ENCODE measurements at places on chromosomes 11 and 22.

- DNase-seq = no peak
These were observed 128.8 kb downstream of the SGSM3 start for GRCh38 chr22:40499209-40499623.

DNA sequence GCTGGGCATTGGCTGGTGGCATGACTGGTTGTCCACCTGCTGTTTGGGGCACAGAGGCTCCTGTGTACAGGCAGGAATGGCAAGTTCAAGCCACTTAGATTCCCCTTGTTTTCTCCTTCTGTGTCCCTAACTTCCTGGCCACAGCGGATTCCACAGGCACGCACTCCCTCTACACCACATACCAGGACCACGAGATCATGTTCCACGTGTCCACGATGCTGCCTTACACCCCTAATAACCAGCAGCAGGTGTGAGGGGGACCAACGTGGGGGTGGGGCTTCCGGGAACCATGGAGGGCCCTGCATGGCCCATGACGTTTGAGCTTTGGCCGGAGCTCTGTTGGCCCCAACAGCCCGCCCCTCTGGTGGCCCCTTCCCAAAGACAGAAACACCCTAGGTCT is 7.8 kb downstream of the SIPA1 start:
- no peak for DNase-seq

DNA sequence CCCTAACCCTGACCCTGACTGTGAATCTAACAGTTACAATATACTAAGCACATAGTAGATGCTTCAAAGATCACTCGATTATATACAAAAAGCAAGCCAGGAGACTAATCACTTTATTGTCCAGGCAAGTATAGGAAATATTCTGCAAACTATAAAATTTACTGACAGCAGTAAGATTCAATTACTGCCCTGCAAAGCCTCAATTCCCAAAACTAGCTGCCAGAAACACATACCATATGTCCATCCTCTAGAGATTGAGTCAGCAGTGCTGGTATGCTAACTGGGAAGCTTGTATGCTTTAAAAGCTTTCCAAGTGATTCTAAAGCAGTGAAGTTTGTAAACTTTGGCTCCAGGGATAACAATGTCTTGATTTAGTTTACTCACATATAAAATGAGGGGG is 26.1 kb downstream of the CSTF3 start:
- DNase-seq = no peak

- DNase-seq = no peak
These were observed 128.9 kb downstream of the RBFOX2 start for GRCh38 chr22:35899736-35900135.

DNA sequence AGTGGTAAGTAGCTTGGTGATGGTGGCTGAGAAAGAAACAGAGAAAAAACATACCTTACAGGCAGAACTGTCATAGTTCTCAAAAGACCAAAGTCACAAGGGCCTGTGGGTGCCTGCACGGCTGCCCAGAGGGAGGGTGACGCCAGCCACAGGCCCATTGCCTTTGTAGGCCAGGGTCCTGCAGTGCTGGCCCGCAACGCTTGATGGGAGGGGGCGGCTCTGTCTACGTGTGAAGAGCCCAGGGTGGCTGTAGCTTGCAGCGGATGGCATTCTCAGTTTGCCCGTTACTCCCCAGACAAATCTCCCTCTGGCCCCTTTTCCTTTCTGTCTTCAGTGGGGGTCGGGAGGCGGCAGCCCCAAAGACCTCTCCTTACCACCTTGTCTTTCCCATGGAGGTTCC is 24.7 kb upstream of the B3GAT1 start:
- DNase-seq = no peak

GRCh38 chr22:31577711-31578110 is 81.4 kb downstream of the SFI1 start:
- no peak for DNase-seq

GRCh38 chr11:128610721-128611617 is 23.6 kb upstream of the ETS1 start:
- peak; percentile 58 for DNase-seq

- no peak for DNase-seq
These were observed 33.2 kb downstream of the OTOG start for GRCh38 chr11:17580271-17580670.

- DNase-seq = no peak
These were observed 12.6 kb downstream of the UCP3 start for GRCh38 chr11:73996161-73996747.

DNA sequence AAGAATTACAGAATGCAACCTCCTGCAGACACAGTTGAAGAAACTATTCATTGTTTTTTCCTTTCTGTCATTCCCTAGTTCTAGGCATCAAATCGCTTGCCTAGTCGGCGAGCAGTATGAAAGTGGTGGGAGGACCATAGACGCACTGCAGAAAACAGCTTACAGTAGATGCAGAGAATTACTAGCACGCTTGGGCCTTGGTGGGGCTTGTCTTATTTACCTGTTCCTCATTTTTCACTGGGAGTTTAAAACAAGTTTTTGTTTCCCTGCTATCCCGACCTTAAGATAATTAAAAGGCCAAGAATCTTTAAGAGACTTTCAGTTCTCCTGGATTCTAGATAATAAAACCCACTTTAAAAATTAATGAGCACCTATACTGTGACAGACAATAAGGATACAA is 713 bp upstream of the ARL14EP start:
- no peak for DNase-seq

DNA sequence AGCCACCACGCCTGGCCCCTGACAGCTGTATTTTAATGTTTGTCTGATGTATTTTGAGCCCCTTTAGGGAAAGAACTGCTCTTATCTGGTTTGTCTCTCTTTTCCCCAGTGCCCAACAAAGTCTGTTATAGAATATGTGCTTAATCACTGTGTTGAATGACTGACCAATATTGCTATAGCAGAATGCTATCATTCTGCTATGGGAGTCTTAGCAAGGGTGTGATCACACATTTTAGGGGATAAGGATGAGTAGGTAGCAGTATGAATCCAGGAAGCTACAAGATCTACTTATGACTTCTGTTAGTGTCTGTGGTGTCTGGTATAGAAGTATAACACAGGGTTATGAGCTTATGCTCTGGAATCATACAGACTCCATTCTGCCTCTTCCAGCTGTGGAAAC is 117.5 kb upstream of the RRM1 start:
- DNase-seq = no peak

GRCh38 chr11:100855466-100856067 is 168.5 kb downstream of the ARHGAP42 start:
- DNase-seq = no peak

- no peak for DNase-seq
These were observed 23.8 kb downstream of the QSER1 start for GRCh38 chr11:32916361-32916760.

DNA sequence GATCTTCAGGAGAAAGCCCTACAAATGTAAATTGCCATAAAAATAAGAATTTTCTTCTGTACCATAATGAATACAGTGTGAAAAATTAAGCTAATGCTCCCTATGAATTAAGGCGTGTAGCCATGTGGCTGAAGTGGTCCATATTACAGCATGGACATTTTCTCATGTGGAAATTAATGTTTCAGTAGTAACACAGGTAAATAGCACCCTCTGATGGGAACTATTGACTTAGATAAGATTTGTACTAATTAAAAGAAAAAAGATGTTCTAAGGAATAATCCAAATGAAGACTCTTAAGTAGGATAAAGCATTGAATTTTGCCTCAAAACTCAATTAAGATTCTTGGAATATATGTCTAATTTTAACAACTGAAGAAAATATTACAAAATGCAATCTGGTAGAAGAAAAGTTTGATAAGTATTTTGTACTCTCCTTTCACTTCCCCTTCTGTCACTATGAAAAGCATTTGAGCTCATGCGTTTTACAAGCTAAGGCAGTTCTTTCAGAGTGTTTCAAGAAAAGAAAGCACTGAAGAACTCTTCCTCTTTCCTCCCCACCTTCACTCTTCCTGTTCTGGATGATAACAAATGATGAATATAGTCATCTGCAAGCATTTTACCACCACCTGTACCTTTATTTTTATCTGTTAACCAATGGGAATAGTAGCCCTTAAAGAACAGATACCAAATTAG is 9.9 kb upstream of the OR8D2 start:
- DNase-seq = no peak

DNA sequence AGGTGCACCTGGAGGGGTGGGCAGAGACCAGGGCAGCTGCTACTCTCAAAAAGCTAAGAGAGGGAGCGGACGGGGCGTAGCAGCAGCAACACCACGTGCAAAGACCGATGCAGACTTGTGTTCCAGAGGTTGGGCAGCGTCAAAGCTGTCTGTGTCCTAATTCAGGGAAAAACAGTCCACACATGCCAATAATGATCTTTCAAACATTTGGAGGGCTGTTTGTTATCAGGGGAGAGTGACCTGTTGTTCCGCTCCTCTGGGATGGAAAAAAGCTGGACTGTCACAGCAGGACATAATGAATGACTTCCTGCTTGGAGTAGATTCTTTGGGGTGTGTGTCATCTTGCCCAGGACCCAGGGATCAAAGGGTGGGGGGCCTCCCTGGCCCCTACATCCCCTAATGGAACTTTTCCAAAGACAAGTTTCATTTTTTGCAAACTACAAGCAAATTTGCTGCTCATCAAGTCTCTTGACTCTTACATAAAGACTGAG is 6.2 kb upstream of the FBLN1 start:
- DNase-seq = no peak

GRCh38 chr22:45235101-45235777 is 5.5 kb downstream of the KIAA0930 start:
- no peak for DNase-seq

DNA sequence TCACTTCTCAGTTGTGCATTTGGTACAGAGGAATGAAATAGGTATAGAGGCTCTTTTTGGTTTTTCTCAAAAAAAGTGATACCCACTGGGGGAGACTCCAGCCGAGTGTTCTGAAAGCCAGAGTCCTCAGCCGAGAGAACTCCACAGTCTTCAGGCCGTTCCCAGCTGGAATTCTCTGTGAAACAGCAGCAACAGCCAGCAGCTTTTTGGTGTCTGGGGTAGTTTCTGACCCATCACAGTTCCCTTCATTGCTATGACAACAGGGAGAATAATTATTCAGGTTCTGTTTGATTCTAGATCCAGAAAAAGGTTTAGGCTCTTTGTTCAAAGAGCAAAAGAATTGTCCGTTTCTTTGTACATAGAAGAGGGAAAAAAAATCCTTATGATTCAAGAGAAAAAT is 84.6 kb downstream of the C22orf31 start:
- DNase-seq = no peak

- no peak for DNase-seq
These were observed 32.2 kb downstream of the GNB1L start for GRCh38 chr22:19822301-19823117.

GRCh38 chr11:110096496-110096895 is 3.3 kb downstream of the ZC3H12C start:
- DNase-seq = no peak

- DNase-seq = no peak
These were observed 723 bp upstream of the SCUBE1 start for GRCh38 chr22:43343670-43344519.

GRCh38 chr22:43890901-43891331 is 897 bp downstream of the PNPLA5 start:
- DNase-seq = no peak

DNA sequence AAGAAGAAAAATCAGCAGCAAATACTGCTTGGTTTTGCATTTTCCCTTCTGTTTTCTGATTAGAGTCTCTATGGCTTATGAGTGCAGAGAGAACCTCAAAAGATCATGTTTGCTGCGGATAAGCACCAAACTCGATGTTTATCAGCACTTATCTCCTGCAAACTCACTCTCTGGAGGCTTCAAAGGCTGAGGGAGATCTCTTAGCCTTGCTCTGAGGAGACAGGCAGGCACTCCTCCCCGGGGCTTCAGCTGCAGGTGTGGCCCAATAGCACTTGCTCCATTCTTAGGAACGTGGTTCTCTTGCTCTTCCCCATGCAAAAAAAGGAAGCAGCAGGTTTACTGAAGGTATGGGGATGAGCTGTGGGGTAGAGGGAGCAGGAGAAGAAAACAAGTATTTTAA is 45.1 kb downstream of the FLI1 start:
- DNase-seq = no peak

DNA sequence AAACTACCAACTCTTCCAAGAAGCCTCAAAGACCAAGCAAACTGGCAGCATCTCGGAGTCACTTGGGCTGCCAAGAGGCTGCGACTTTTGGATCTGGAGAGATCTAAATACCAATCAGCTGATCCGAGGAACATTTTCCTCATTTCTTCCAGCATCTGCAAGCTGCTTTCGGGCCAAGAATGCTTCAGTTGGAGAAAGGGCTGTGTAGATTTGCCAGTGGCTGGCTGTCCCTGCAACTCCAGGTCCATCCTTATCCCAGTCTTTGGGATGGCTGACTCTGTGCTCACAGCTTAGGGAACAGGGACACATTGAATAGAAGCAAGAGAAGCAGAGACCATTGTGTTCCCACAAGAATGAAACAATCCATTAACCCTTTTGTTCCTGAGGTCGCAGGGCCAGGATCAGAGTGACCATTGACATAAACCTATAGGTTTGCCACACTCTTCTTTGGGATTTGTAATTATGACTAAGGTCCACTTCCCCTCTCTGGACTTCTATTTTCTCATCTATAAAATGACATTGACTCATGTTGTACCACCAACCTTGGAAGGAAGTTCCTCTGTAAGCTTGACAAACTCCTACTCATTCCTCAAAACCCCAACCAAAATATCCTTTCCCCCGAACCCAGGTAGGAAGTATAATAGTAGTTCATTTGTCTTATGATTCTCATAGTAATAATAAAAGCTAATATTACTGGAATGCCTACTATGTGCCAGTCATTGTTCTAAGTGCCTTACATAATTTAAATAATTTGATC is 340.8 kb downstream of the MN1 start:
- no peak for DNase-seq

GRCh38 chr11:111736181-111736590 is 30.0 kb downstream of the PPP2R1B start:
- no peak for DNase-seq

DNA sequence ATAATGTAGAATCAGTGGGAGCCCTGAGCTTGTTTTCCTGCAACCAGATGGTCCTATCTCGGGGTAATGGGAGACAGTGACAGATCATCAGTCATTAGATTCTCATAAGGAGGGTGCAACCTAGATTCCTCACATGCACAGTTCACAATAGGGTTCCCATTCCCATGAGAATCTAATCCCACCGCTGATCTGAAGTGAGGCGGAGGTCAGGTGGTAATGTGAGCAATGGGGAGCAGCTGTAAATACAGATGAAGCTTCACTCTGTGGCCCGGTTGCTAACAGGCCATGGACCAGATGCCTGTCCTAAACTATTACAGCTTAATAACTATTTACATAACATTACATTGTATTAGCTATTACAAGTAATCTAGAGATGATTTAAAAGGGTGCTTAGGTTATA is 17.0 kb downstream of the DIXDC1 start:
- DNase-seq = no peak

DNA sequence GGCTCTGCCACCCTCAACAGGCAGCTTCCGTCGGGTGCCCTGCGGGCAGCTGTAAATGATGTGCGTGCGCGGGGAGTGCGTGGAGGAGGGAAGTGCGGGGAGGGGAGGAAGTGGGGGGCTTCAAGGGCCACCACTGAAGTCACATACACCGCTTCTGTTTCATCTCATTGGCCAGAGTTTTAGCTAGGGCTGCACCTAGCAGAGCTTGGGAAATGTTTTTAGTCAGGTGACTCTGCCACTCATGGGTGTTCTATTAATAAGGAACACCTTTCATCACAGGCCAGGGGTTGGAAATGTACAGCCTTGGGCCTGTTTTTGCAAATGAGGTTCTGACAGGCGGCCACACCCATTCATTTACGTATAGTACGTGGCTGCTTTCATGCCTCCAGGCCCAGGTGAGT is 14.6 kb downstream of the FAM118A start:
- no peak for DNase-seq

- DNase-seq = no peak
These were observed 102.7 kb downstream of the MN1 start for GRCh38 chr22:27698813-27699212.
